IPS-NIHi11 (cell line): ENCODE measurements at places on chromosomes 7 and 10.

DNA sequence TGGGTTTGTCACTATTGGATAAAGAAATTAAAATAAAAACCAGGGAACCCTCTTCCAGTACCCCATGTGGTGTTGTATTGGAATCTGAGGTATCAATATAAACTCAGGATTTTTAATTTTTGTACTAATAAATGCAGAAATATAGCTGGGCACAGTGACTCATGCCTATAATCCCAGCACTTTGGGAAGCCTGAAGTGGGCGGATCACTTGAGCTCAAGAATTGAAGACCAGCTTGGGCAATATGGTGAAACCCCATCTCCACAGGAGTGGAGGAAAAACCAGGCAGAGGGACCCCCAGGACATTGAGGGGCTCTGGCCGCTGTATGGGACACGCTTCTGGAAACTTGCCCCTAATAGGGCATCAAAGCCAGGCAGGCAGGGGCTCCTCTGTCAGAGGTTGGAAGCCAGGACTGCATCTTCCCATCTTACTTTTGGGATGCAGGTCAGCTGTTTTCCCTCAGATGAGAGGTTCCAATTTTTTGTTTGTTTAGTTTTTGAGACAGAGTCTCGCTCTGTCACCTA lies 11.1 kb downstream of the ADIRF start:
- no peak for DNase-seq

- DNase-seq = no peak
These were observed 29.6 kb downstream of the JMJD1C start for GRCh38 chr10:63436225-63436624.

- DNase-seq = no peak
These were observed 3.4 kb downstream of the STAM start for GRCh38 chr10:17647326-17647725.

- no peak for DNase-seq
These were observed 1.9 kb downstream of the WIPF3 start for GRCh38 chr7:29808075-29808801.

DNA sequence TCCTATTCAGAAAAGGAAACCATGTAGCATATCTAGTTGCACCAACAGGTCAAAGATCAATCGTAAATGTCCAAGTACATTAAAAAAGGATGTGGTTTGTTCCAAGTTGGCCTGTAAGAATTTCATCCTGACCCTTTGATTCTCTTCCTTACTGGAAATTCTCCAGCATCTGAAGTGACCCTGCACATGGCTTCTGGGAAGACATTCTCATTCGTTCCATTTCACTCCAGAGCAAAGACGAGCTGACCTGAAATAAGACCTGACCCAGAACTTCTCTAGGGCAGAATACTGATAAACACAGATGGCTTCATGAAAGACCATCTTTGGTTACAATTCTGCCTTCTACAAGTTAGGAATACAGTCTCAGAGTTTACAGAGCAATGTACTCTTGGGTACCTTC lies 39.8 kb downstream of the ASB4 start:
- DNase-seq = no peak

- DNase-seq = no peak
These were observed 30.3 kb upstream of the PLCE1 start for GRCh38 chr10:93963434-93963833.

GRCh38 chr10:104273899-104274575 lies 5.1 kb downstream of the GSTO2 start:
- no peak for DNase-seq

DNA sequence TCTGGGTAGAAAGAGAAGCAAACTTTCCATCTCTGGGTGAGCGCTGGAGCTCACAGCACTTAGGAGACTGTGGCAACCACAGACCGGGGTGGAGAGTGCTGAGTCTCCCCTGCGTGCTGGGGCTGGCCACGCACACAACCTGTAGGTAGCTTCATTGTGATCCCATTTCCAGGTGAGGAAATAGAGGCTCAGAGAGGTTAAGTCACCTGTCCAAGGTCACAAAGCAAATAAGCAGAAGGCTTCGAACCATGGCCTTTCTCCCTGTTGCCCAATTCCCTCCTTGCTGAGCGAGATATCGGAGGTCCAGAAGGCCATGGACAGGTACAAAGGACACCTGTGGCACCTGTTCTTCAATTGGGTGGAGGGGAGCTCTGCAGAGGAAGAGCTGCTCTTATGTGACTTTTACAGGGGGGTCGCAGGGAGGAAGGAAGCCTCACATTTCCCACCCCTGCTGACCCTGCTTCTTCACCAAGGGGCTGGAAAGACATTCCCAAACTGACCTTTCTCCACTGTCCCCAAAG lies 39.4 kb downstream of the ZCCHC24 start:
- no peak for DNase-seq

DNA sequence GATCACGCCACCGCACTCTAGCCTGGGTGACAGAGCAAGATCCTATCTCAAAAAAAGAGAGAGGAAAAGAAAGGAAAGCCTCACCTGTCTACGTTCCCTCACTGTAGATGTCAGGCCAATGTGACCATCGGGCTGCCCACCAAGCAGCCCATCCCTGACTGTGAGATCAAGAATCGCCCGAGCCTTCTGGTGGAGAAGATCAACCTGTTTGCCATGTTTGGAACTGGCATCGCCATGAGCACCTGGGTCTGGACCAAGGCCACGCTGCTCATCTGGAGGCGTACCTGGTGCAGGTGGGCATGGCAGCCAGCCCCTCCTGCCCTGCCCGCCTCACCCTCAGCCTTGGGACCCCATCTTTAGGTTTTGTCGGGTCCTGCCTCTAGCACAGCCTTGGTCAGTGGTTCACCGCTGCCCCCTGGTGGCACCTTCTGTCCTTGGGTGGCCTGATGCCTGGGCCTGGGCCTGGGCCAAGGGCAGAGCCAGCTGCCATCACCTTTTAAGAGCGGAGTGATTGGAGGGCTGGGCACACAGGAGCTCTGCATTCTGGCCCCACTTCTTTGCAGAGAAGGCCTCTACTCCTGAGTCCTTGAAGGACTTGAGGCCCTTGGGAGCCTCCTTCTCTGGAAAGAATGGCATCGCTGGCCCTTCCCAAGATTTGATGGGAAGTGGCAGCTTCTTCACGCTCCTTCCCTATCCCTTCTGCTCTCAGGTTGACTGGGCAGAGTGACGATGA lies 14.4 kb upstream of the AHCYL2 start:
- DNase-seq = peak; percentile 90

GRCh38 chr7:99002827-99003212 lies 124.5 kb downstream of the TRRAP start:
- no peak for DNase-seq

DNA sequence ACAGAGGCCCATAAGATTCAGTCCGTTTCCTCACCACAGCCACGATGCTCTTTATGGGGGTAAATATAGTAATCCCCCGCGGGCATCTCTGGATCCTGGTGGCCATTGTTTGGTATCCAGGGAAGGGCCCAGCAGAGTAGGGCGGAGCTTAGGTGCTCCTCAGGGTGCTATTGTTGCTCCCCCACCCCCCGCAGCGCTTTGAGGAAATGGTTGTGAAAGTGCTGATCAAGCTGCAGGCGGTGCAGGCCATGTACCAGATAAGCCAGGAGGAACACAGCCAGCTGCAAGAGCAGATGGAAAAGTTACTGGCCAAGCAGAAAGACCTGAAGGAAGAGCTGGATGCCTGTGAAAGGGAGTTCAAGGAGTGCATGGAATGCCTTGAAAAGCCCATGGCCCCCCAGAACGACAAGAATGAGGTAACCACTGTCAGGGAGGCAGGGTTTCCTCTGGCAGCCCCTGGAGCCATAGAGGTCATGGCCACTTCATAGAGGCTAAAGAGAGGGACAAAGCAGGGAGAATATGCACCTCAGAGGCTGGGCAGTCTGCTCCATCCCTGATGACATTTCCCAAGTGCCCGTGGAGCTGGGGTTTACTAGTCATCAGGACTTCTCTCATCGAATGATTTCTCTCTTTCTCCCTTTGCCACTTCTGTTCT lies 17.6 kb upstream of the FLNC start:
- peak; percentile 23 for DNase-seq

GRCh38 chr10:48768926-48769325 lies 84.3 kb downstream of the WDFY4 start:
- no peak for DNase-seq

DNA sequence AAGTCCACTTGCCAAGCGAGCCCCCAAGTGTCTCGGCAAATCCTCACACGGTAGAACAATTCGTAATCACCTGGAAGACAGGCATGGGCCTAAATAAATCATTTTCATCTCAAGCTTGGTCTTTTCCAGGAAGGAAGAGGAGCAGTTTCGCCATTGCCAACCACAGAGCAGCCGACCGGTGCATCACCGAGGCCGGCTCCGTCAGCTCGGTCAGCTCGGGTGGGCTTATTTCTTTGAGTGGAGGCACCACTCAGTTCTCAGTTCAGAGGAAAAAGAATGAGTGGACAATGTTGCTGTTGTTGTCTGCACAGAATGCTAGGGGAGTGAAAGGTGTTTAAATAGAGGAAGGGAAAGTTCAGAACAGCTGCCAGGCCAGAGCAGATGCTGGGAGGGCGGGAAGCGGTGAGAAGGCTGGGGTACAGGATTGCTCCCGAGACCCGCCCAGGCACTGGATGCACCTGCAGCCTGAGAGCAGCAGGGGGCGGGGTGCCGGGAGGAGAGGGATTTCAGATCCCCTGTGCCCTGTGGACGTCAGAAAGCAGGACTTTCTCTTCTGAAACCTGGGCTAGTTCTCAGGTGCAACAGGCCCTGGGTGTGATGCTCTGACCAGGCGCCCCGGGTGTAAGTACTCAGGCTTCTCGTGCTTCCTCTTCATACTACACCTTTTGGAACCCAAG lies 17.7 kb upstream of the IGFBP3 start:
- DNase-seq = peak; percentile 70

DNA sequence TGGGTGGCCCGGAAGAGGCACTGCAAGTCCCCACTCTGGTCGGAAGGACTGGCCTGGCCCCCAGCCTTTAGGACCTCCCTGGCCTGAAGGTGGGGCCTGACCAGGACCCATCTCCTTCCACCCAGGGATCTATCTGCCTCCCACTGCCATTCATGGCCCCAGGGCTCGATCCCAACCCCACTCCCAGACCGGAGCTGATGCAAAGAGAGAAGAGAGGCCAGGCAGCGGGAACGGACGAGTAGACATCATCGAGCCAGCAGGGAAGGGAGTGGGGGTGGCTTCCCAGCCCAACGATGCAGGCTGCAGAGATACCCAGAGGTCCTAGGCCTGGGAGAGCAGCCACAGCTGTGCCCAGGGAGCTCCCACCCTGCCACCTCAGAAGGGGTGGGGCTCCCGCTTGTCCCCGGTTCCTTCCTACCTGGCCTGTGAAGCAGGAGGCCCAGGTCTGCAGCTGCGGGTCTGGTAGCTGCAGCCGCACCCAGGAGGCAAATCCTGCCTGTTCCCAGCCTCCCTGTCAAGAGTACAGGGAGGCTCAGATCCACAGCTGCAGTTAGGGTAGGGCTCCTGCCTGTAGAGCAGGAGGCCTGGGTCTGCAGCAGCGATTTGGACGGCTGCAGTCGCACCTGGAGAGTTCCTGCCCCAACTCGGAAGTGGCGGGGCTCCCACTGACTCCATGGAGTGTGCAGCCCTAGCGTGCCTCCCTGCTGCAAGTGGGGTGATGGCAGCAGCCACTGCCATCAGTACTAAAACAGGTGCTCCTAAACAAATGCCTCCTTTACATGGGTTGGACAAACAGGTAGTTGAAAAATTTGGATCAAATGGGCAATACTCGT lies 1151.0 kb upstream of the PHF14 start:
- DNase-seq = no peak

GRCh38 chr7:11427686-11428273 lies 404.2 kb downstream of the THSD7A start:
- peak; percentile 65 for DNase-seq

- DNase-seq = no peak
These were observed 15.7 kb upstream of the ARMC3 start for GRCh38 chr10:22911889-22912762.

GRCh38 chr10:86486856-86487255 lies 34.7 kb downstream of the WAPL start:
- no peak for DNase-seq

DNA sequence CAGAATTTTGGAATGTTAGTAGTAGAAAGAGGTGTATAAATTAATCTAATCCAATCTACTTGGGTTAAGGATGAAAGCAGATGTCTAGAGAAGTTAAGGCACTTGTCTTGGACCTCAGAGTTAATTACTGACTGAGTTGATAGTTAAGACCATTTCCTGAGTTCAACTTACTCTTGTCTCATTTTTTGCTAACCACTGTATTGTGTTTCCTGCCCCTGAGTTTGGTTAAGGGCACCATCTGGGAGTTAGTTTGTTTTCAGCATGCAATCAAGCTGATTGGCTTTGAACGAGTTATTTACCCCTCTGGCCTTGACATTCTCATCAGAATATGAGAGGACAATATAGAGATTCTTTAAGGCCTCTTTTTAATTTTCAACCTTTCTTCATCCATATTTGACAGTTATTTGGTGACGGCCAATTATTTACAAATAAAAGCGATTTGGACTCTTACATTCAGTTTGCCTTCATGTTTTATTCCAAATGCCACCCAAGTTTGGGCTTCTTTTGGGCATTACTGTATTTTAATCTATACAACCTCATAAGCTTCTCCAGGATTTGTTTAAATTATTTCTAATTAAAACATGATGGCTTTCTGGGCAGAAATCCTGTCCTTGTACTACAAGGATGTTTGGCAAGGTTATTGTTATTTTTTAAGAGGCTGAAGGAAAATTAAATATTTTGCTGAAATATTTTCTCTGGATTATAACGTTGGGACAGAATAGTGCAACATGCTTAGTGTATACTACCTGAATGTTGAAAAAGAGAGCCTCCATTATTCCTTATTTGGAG lies 225.0 kb downstream of the CACNB2 start:
- DNase-seq = no peak

- no peak for DNase-seq
These were observed 5.4 kb downstream of the TNRC18 start for GRCh38 chr7:5418285-5418582.

DNA sequence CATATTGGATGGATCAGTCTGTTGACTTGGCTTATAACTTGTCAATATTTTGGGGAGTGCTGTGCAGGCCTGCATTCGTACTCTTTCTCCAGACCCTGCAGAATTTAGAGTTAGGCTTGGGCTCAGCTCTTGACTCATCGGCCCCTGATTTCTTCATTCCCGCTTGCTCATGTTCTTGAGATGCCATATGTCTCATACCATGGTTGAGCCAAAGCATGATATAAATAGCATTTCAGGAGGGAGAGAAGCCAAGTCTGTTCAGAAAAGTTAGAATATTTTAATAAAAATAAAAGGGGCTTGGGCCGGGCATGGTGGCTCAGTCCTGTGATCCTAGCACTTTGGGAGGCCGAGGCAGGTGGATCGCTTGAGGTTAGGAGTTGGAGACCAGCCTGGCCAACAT lies 898.1 kb downstream of the TYW1 start:
- no peak for DNase-seq

DNA sequence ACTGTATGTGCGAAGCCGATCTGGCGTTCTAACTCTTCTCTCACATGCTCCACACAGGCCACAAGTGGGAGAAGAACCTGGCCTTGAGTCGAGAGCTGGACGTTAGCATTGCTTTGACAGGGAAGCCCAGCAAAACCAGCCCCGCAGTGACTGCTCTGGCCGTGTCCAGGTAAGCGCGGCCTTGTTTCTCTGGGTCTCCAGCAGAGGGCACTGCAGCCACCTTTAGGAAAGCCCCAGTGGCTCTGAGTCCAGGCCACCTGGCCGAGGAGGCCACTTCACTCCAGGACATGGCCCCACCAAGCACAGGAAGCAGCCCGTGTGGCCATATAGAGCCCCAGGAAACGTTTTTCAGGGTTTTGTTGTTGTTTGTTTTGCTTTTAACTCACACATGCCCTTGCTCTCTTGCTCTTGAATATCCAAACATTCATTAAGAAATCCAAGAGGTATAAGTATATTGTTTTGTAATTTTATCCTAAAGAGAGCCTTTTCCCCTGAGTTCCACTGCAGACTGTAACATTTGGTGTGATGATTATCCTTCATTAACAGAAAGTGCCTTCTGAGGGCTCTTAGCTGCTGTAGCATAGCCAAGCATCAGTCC lies 41.8 kb upstream of the LRRC18 start:
- peak; percentile 89 for DNase-seq
